NCI-H2081 (cell line): ENCODE measurements at places on chromosomes 2 and 18.

DNA sequence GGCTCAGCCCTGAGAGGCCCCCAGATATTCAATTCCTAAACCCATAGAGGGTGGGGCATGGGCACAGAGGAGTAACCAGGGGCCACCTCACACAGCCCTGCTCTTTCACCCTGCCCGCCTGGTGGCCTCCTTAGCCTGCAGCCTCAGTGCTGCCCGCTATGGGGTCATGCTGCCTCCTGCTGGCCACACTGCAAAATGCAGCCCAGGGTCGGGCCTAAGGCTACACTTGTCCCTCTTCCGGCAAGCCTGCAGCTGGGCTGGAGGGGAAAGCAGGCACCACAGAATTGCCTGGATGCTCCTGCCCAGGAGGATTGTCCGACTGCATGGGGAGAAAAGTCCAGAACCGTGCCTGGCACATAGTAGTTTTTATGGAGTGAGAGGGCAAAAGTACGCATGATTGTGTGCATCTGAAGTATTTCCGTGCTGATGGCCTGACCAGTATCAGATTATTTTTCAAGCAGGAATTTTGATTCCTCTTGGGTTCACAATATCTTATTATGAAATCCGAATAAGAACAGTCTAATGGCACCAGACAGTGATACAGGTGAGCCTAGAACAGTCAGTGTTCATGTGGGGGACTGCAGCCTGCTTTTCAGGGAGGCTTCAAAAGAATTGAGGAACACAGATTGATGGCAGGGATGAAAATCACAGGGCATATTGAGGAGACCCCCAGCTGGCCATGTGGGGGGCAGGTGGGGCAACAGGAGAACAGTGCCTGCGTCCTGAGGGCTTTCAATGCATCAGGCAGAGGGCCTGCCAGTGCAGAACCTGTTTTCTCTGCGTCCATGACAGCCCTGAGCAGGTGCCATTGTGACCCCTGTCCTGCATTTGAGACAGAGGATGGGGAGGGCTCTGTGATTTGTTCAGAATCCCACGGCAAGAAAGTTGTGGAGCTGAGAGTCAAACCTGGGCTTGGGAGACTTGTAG, 51.2 kb upstream of the ALPP start:
- peak; percentile 52 for DNase-seq

GRCh38 chr2:239201884-239202283, 198.9 kb downstream of the HDAC4 start:
- DNase-seq = no peak

DNA sequence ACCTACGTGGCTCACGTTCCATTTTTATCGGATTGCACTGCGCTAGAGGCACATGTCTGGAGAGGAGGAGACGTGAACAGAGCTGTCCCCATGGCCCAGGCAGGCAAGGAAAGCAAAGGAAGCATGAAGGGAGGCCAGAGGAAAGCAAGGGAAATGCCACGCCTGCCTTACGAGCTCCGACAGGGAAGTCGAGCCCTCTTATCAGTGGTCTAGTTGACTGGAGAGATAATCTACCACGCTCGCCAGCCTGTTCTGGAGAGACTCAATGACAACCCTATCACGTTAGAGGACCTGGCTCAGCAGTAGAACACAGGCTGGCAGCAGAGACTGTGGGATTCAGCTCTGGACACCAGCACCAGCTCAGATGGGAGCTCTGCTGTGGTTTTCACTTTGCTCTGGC, 202.6 kb upstream of the ID2 start:
- no peak for DNase-seq

GRCh38 chr2:39390216-39390615, 46.9 kb downstream of the MAP4K3 start:
- no peak for DNase-seq

DNA sequence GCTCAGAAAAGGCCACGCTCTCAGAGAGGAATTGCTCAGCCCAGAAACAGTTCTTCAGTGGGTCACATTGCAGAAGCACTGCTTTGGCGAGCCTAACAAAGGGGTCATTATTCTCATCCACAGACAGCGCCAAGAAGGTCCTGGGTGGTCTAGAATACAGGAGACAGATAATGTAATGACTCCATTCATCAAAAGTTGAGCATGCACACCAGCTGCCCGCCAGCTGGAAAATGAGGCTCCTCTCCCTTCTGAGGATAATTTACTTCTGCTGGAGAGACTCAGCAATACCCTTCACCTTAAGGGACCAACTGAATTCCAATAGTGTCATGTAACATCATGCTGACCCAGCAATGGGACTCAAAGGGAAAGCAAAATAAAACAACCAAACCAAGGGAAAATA, 79.9 kb downstream of the TRIB2 start:
- no peak for DNase-seq

- DNase-seq = no peak
Measured at GRCh38 chr2:68726608-68727367, 7.8 kb upstream of the ARHGAP25 start.

- no peak for DNase-seq
Measured at GRCh38 chr2:20682167-20682920, 15.4 kb downstream of the GDF7 start.

DNA sequence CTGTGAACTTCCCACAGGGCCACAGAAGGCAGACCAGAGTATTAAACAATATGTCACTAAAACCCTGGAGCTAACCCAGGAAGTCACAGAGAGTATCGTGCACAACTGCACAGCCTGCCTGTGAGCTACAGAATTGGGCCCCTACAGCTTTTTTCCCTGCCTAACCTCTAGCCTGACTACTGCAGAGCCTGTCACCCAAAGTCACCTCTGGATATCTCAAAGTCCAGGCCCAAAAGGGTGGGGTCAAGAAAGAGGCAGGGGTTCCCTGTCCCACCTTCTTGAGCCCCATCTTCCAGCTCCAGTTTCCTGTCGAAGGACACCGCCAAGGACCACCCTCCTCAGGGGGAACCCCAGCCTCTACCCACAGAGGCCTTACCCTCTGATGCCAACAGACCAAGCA, 13.5 kb downstream of the GAD1 start:
- no peak for DNase-seq

- DNase-seq = no peak
Measured at GRCh38 chr2:192570788-192571187, 376.1 kb upstream of the TMEFF2 start.

DNA sequence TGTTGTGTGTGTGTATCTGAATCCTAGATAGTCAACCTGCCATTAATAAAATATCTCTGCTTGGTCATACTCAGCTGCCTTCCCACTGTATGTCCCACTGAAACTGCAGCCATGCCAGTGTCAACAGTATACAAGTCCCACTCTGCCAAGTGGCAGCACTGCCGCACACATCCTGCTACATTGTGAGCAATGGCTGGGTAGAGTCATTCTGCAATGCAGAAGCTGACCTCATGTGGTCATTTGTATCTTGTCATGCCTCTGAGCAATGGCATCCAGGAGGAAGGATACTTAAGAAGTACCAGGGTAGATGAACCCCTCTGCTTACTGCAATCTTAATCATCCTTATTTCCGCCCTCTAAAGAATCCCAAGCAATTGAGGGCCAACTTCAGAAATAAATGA, 302.2 kb upstream of the DDX18 start:
- no peak for DNase-seq
